ENCODE measurements at places on chromosomes 4 and X.

GRCh38 chr4:101596781-101597552 is 193.6 kb upstream of the BANK1 start:
- no peak overlapping the region for H3K27ac ChIP-seq
- no peaks in the 10 kb centered on the region for H3K36me3 ChIP-seq
- H3K4me3 ChIP-seq, result no peak overlapping the region
- no peaks in the 10 kb centered on the region for H3K27me3 ChIP-seq
- no peak for DNase-seq

DNA sequence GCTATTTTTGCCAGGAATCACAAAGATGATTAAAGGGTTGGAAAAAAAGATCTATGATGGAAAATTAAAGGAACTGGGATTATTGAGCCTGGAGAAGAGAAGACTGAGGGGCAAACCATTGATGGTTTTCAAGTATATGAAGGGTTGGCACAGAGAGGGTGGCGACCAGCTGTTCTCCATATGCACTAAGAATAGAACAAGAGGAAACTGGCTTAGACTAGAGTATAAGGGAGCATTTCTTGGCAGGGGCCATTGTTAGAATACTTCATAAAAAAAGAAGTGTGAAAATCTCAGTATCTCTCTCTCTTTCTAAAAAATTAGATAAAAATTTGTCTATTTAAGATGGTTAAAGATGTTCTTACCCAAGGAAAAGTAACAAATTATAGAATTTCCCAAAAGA is 75.1 kb downstream of the NPNT start:
- no peak overlapping the region for H3K27ac ChIP-seq
- DNase-seq, result no peak
- H3K4me1 ChIP-seq, result no peaks in the 10 kb centered on the region
- no peak overlapping the region for H3K4me3 ChIP-seq

DNA sequence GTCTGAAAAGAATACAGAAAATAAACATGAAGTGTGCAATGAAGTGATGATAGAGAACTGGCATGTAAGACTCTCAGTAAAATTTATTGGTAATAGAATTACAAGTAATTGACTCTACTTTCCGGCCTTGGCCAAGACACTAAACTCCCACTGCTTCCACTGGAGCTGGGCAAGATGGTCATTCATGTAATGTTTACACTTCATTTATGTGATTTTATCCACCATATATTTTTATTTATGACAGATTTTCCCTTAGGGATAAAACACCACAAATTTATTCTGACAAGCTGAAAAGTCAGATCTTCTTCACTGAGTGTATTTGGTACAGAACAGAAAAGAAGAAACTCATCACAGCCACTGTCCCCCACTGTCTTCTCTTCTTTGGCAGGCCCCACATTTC is 191.9 kb downstream of the SLC39A8 start:
- DNase-seq, result no peak
- H3K4me1 ChIP-seq, result no peaks in the 10 kb centered on the region
- no peaks in the 10 kb centered on the region for H3K36me3 ChIP-seq

DNA sequence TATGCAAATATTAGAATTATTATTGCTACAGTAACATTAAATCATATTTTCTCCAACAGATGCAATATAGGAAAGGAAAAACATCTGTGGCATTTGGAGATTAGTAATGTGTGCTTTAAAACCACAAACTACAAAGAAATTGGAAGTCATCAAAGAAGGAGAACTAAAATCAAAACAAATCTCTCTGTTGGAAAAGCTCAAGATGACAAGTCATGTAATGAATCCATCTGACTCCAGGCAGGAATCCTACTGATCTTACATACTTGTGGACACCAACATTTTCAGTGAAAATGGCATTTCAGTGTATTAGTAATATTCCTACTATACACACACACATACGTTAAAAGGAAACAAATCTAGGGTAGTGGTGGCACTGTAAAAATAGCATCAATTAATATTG is 98.2 kb downstream of the SLC39A8 start:
- H3K36me3 ChIP-seq, result no peaks in the 10 kb centered on the region
- no peaks in the 10 kb centered on the region for H3K4me1 ChIP-seq
- no peaks in the 10 kb centered on the region for H3K27me3 ChIP-seq
- no peak for DNase-seq
- H3K27ac ChIP-seq, result no peak overlapping the region

GRCh38 chr4:151417164-151417571 is 8.2 kb downstream of the FHIP1A start:
- H3K27me3 ChIP-seq, result no peaks in the 10 kb centered on the region
- DNase-seq, result no peak
- H3K4me1 ChIP-seq, result no peaks in the 10 kb centered on the region
- no peak overlapping the region for H3K27ac ChIP-seq
- H3K36me3 ChIP-seq, result no peaks in the 10 kb centered on the region
- no peak overlapping the region for H3K4me3 ChIP-seq

- DNase-seq, result no peak
- no peak overlapping the region for H3K27ac ChIP-seq
- no peak overlapping the region for H3K4me3 ChIP-seq
- peaks cover 41% of the 10 kb centered on the region for H3K27me3 ChIP-seq
Measured at GRCh38 chr4:110638089-110638746, 15.3 kb upstream of the PITX2 start.

DNA sequence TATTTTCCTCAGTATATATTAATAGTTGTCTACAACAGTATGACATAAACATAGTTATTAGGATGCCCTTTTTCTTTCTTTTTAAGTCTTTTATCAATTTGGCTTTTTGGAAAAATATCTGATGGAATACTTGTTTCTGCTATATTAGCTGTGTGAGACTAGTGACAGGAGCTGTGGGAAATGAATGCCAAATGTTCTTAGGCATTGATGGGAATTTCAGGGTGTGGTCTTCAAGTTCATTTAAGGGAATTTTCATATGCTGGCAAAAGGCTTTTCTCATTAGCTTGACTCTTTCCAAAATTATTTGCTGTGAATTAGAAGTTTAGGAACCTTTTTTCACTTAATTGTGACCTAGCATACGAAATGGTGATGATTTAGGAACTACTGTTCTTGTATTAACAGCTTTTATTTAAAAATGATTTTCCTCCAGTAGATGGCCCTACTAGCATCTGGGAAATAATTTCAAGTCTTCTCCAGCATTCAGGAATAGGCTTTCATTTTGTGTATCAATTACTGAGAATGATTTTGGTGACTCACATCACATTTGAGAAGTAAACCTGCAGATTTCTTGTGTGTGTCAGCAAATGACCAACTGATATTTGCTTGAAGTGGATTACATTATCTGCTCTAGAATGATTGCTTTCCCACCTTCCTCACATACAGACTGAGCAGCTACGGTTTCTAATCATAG is 70.9 kb downstream of the HTT start:
- DNase-seq, result no peak
- H3K4me1 ChIP-seq, result no peaks in the 10 kb centered on the region
- no peak overlapping the region for H3K4me3 ChIP-seq
- H3K36me3 ChIP-seq, result no peaks in the 10 kb centered on the region

GRCh38 chr4:4519297-4519894 is 22.5 kb downstream of the STX18 start:
- no peaks in the 10 kb centered on the region for H3K4me1 ChIP-seq
- no peak for DNase-seq
- no peaks in the 10 kb centered on the region for H3K27me3 ChIP-seq
- H3K4me3 ChIP-seq, result no peak overlapping the region
- H3K36me3 ChIP-seq, result no peaks in the 10 kb centered on the region

- DNase-seq, result no peak
- no peaks in the 10 kb centered on the region for H3K4me1 ChIP-seq
- no peak overlapping the region for H3K27ac ChIP-seq
- no peaks in the 10 kb centered on the region for H3K27me3 ChIP-seq
- no peaks in the 10 kb centered on the region for H3K36me3 ChIP-seq
Measured at GRCh38 chrX:38891641-38892413, 90.6 kb downstream of the MID1IP1 start.

DNA sequence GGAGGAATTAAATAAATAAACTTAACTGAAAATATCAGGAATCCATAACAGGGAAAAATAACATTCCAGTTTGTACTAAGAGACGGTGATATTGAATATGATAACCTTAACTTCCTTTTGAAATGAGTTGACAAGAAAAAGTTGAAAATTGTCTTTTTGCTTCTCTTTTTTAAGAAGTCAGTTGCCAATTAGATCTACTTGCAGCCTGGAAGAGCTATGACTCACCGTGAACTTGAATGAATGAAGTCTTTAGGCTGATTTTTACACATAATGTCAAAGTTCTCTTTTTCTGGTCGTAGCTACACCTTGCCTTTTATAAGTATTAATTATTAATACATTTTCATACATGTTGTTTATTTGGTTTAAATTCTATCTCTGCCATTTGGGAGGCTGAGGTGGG is 94.4 kb upstream of the HPGD start:
- no peaks in the 10 kb centered on the region for H3K4me1 ChIP-seq
- H3K27ac ChIP-seq, result no peak overlapping the region
- H3K4me3 ChIP-seq, result no peak overlapping the region

DNA sequence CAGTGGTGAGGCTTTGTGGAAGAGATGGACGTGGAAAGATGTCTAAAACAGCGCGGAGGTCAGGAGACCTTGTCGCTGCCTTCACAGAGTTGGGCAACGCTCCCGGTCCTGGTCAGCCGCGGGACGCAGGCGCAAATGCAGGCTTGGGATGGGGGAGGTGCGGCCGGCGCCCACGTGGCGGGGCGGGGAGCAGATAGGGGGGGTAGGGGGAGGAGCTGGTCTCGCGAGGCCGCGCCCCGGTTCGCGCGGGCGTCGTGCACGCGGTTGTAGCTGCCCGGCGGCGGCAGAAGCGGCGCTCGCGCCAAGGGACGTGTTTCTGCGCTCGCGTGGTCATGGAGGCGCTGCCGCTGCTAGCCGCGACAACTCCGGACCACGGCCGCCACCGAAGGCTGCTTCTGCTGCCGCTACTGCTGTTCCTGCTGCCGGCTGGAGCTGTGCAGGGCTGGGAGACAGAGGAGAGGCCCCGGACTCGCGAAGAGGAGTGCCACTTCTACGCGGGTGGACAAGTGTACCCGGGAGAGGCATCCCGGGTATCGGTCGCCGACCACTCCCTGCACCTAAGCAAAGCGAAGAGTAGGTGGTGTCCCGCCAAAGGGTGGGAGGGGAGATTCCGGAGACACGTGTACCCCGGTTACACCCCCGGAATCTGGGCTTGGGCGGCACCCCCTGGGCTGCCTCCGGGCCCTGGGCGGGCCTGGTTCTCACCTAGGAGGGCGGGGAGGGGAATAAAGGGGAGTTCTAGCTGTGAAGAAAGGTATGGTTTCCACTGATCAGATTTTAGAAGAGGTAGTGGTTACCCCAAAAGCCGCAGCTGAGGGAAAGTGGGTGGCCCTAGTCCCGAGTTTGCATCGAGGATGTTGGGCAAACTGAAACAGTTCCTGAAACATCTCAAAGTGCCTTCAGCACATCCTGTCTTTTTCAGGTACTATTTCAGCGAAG is at the start of gene PRDX4:
TSS of gene PRDX4 (plus strand) at position 255 of the 939 bp plus-strand sequence. CDS start at position 333, 78 bp downstream.
- no peaks in the 10 kb centered on the region for H3K4me1 ChIP-seq
- no peaks in the 10 kb centered on the region for H3K27me3 ChIP-seq
- H3K4me3 ChIP-seq, result peak within 1 kb of the TSS; percentile 49
- H3K36me3 ChIP-seq, result no peaks in the 10 kb centered on the region

GRCh38 chr4:664713-665231 is 9.3 kb downstream of the ATP5ME start:
- no peak for DNase-seq
- no peaks in the 10 kb centered on the region for H3K4me1 ChIP-seq
- H3K4me3 ChIP-seq, result no peak overlapping the region
- H3K27me3 ChIP-seq, result no peaks in the 10 kb centered on the region
- no peaks in the 10 kb centered on the region for H3K36me3 ChIP-seq
- H3K27ac ChIP-seq, result no peak overlapping the region

- H3K36me3 ChIP-seq, result no peaks in the 10 kb centered on the region
- no peak overlapping the region for H3K27ac ChIP-seq
- no peak for DNase-seq
- no peaks in the 10 kb centered on the region for H3K4me1 ChIP-seq
Measured at GRCh38 chr4:125642645-125643044, 327.9 kb downstream of the FAT4 start.

DNA sequence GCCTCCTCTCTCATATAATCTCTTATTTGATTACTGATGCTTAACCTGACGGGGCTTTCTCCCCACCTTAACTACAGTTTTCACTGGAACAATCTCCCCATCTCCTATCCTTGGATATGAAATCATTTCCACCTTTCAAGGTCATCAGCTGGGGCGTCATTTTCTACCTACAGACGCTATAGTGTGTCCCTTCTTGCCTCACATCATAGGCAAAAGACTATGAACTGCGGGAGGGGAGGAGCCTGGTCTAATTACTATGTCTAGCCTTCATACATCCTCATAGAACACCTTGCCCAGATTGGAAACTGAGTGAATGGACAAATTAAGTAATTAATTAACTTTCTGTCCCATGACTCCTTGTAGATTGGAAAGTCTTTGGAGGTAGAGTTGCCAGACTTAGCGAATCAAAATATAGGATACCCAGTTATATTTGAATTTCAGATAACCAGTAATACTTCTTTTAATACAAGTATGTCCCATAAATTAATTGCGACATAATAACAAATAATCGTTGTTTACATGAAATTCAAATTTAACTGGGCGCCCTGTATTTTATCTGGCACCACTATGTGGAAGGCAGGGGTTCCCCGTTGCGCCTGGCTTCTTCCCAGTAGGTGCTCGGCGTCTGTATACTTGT is 752 bp upstream of the ATP6AP2 start:
- H3K36me3 ChIP-seq, result no peaks in the 10 kb centered on the region
- H3K4me3 ChIP-seq, result peak overlapping the region; percentile 74
- DNase-seq, result no peak
- H3K4me1 ChIP-seq, result no peaks in the 10 kb centered on the region
- H3K27me3 ChIP-seq, result no peaks in the 10 kb centered on the region

- H3K27ac ChIP-seq, result no peak overlapping the region
- H3K4me1 ChIP-seq, result no peaks in the 10 kb centered on the region
- H3K4me3 ChIP-seq, result no peak overlapping the region
Measured at GRCh38 chr4:135941671-135942070, 1590.6 kb downstream of the PCDH18 start.

DNA sequence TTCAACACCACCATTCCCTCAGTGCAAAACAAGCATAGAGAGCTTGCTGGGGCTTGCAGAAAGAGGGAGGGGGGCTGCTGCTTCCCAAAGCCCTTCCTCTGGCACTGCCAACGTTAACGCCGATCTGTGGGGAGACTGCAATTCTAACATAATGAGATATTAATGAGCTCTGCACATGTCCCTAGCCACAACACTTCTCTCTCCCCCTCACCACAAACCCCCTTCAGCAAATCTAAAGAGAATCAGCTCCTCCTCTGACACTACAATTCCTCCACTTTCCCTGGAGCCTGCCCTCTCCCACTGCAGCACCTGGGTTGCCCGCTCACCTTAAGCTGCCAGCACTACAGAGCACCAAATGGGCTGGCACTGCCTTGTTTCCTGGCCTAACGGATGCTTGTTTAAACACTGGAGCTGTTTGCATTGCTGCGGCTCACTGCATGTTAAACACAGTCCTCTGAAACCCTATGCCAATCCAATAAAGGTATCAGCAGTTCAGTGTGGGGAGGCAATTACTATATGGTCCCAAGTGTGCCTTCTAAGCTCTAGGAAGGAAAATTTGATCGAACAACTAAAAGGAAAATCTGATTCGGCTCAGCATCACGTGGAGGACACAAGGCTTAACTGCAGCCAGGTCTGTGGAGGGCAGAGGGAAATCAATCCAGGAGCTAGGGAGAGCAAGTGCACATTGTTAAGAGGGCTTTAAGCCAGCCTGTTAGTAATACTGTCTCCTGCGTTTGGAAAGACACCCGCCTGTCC is 232.4 kb downstream of the MAML3 start:
- H3K4me1 ChIP-seq, result peaks cover 33% of the 10 kb centered on the region
- no peak overlapping the region for H3K4me3 ChIP-seq
- peak overlapping the region; percentile 72 for H3K27ac ChIP-seq
- no peaks in the 10 kb centered on the region for H3K36me3 ChIP-seq
- no peaks in the 10 kb centered on the region for H3K27me3 ChIP-seq

- H3K27me3 ChIP-seq, result no peaks in the 10 kb centered on the region
- no peaks in the 10 kb centered on the region for H3K36me3 ChIP-seq
- DNase-seq, result no peak
- H3K4me3 ChIP-seq, result no peak overlapping the region
- no peak overlapping the region for H3K27ac ChIP-seq
Measured at GRCh38 chr4:186792728-186793366, 69.2 kb upstream of the FAT1 start.
